ENCODE measurements at places on chromosomes 2 and 18. TPM values are rescaled to one million over a fixed set of nuclear protein-coding genes. Genes with fewer than 3 reads are reported as not detected.

The CD207 gene
- 0.16 TPM for total RNA-seq

The C2orf66 gene
- total RNA-seq, result not detected

The VWA3B gene
- total RNA-seq, result 0.24 TPM

The TPGS2 gene
- total RNA-seq, result 25.3 TPM

The CLEC4F gene
- total RNA-seq, result not detected

The FBLN7 gene
- 1.4 TPM for total RNA-seq

The COL4A4 gene
- total RNA-seq, result 2.4 TPM

The LYPD6B gene
- total RNA-seq, result not detected

The CEBPZOS gene
- 10.9 TPM for total RNA-seq

The FIGLA gene
- total RNA-seq, result not detected

The LRRTM1 gene
- total RNA-seq, result not detected

The AGXT gene
- total RNA-seq, result 1,142 TPM

- H3K4me3 ChIP-seq, result no peak overlapping the region
- no peaks in the 10 kb centered on the region for H3K4me1 ChIP-seq
- H3K36me3 ChIP-seq, result no peaks in the 10 kb centered on the region
Observed at GRCh38 chr2:38533180-38533579, 69.5 kb downstream of the HNRNPLL start.

GRCh38 chr2:142310530-142310929, 179.7 kb upstream of the LRP1B start:
- H3K4me1 ChIP-seq, result no peaks in the 10 kb centered on the region
- no peaks in the 10 kb centered on the region for H3K27me3 ChIP-seq
- H3K4me3 ChIP-seq, result no peak overlapping the region
- no peaks in the 10 kb centered on the region for H3K36me3 ChIP-seq
- H3K27ac ChIP-seq, result no peak overlapping the region
- DNase-seq, result no peak

- no peak overlapping the region for H3K4me3 ChIP-seq
- H3K27me3 ChIP-seq, result no peaks in the 10 kb centered on the region
Observed at GRCh38 chr2:42545841-42546390, 22.5 kb upstream of the MTA3 start.

DNA sequence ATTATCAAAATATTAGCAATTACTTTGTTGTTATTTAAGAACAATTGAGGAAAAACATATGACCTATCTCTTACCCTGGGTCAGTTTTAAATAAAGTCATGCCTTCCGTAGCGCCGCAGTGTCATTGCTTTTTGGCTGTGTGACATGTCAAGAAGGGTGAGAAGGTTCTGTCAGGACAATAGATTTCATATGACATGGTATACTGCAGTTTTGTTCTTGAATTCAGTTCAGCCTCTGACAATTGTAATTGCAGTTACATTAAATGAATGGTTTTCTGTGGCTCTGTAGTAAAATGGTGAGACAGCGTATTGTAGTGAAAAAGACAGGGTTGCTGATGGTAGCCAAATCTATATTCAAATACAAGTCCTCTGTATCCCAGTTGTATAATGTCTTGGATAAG, 307.2 kb downstream of the CDH2 start:
- no peak overlapping the region for H3K27ac ChIP-seq
- H3K4me3 ChIP-seq, result no peak overlapping the region
- H3K27me3 ChIP-seq, result no peaks in the 10 kb centered on the region
- no peaks in the 10 kb centered on the region for H3K36me3 ChIP-seq

DNA sequence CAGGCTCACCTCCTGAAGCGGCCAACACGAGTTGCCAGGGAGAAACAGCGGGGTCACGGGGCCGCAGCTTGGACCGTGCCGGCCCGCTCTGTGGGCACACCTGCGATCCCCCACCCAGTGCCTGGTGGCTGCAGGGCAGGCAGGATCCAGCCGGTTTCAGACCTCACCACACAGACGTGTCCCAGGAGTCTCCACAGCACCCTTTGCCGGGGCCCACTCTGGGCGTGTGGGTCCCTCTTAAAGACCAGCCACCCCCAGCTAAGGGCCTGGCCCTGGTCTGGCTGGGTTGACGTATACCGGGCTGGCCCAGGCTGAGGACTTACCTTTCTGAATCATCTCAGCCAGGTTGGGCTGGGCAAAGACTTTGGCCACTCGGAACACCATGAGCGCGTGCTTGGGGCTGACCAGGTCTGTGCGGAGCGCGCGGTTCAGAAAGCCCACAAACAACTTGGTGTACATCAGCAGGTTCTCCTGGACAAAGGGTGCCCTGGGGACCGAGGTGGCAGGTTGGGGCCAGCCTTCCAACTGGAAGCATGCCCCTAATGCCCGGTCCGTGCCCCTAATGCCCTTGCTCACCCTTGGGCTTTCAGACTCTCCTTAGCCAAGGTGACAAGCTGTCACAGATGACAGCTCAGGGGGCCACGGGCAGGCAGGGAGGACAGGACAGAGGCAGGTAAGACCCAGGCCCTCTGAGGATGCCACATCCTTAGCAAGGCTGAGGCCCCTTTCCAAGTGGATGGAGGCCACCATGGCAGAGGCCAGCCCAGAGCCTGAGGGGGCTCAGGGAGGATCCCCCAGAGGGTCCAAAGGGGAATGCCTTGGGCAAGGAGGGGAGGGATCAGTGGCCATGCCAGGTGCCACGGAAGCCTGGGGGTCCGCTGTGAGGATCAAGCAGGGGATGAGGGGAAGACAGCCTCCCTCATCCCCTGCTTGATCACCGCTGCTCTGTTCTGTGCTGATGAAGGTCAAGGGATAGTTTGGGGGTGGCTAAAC, 10.2 kb upstream of the CCDC74B start:
- no peaks in the 10 kb centered on the region for H3K36me3 ChIP-seq
- no peaks in the 10 kb centered on the region for H3K4me1 ChIP-seq
- H3K27ac ChIP-seq, result no peak overlapping the region

GRCh38 chr2:96142217-96143113, 2.8 kb downstream of the DUSP2 start:
- peak; percentile 47 for DNase-seq
- no peak overlapping the region for H3K4me3 ChIP-seq
- no peaks in the 10 kb centered on the region for H3K27me3 ChIP-seq

GRCh38 chr18:24923138-24923537, 428.8 kb downstream of the ZNF521 start:
- no peak overlapping the region for H3K27ac ChIP-seq
- H3K36me3 ChIP-seq, result no peaks in the 10 kb centered on the region
- H3K4me3 ChIP-seq, result no peak overlapping the region
- no peaks in the 10 kb centered on the region for H3K4me1 ChIP-seq
- no peak for DNase-seq

GRCh38 chr2:11750917-11751316, 4.5 kb downstream of the LPIN1 start:
- H3K27me3 ChIP-seq, result no peaks in the 10 kb centered on the region
- no peaks in the 10 kb centered on the region for H3K36me3 ChIP-seq
- no peak overlapping the region for H3K27ac ChIP-seq
- H3K4me3 ChIP-seq, result no peak overlapping the region
- DNase-seq, result no peak
- peaks cover 28% of the 10 kb centered on the region for H3K4me1 ChIP-seq

DNA sequence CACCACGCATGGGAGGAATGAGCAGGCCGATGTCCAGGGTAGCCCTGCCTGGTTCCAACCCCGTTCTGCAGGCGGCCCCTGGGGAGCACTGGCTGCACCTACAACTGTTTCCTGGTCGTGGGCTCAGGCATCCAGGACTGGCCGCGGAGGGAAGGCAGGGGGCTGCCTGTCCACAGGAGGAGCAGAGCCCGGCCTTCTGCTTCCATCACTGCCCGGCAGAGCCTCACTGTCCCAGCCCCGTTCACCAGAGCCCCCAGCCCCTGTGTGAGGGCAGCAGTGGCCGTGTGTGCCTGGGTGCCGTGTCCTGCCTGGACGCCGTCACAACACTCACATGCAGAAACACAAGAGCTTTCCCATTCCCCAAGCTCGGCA, 56.2 kb downstream of the KCNG2 start:
- peak; percentile 35 for DNase-seq
- H3K36me3 ChIP-seq, result no peaks in the 10 kb centered on the region
- H3K4me1 ChIP-seq, result no peaks in the 10 kb centered on the region
- H3K4me3 ChIP-seq, result no peak overlapping the region
- H3K27me3 ChIP-seq, result no peaks in the 10 kb centered on the region
- H3K27ac ChIP-seq, result no peak overlapping the region

- H3K4me1 ChIP-seq, result no peaks in the 10 kb centered on the region
- H3K4me3 ChIP-seq, result no peak overlapping the region
- H3K36me3 ChIP-seq, result no peaks in the 10 kb centered on the region
- DNase-seq, result no peak
Observed at GRCh38 chr2:83470928-83471327, 988.2 kb downstream of the SUCLG1 start.

DNA sequence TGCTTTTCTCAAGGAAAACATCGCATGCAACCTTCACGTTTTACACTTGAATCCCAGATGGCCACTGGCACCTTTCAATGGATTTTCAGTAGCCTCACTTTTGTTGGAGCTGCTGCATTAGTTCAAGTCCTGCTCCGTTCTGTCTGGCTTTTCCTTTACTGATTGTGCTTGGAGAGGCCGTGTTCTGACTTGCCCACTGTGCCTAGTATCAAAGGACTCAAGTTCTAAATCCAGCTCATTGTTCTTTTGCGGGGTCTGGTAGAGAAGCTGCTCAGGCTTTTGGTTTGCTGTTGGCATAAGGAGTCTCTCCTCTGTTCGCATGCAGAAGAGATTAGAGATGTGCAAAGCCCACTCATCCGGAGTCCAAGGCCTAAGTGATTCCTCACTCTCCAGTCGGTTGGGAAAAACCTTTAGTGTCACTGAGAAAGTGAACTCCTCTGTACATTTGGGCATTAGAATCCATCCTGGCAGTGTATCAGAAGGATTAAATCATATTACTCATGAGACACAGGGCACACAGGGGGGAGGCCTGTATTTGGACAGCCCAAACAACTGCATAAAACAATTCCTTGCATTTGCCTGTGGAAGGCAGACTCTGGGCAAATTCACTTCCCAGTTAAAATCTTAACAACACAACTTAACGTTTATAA, 69.7 kb downstream of the NCK2 start:
- no peak for DNase-seq
- H3K4me1 ChIP-seq, result no peaks in the 10 kb centered on the region
- no peaks in the 10 kb centered on the region for H3K27me3 ChIP-seq
- no peak overlapping the region for H3K27ac ChIP-seq
- no peak overlapping the region for H3K4me3 ChIP-seq

- H3K27ac ChIP-seq, result peak overlapping the region; percentile 69
- H3K4me3 ChIP-seq, result no peak overlapping the region
- H3K27me3 ChIP-seq, result no peaks in the 10 kb centered on the region
- DNase-seq, result peak; percentile 66
Observed at GRCh38 chr2:41963661-41964525, 83.9 kb upstream of the PKDCC start.

- H3K4me3 ChIP-seq, result no peak overlapping the region
- no peaks in the 10 kb centered on the region for H3K4me1 ChIP-seq
- no peak overlapping the region for H3K27ac ChIP-seq
- DNase-seq, result no peak
- no peaks in the 10 kb centered on the region for H3K36me3 ChIP-seq
Observed at GRCh38 chr2:12227941-12228608, 481.6 kb downstream of the LPIN1 start.

DNA sequence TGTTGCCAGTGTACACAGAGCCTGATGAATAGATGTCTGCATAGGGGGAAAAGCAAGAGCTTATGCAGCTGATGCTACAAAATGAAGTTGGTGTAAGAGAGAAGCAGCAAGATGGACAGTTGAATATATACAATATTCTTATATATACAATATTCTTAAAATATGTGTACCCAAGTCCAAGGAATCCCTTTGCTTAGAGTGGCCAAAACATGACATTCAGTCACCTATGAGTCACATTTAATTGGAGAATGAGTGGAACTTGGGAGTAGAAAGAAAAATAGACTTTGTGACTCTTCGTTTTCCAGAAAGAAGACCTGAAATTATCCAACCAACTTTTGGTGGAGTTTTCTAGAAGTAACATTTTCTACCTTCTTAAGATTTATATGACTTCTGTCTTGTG, 81.8 kb downstream of the SCN9A start:
- no peaks in the 10 kb centered on the region for H3K27me3 ChIP-seq
- no peak for DNase-seq
- H3K27ac ChIP-seq, result no peak overlapping the region
- no peaks in the 10 kb centered on the region for H3K36me3 ChIP-seq

DNA sequence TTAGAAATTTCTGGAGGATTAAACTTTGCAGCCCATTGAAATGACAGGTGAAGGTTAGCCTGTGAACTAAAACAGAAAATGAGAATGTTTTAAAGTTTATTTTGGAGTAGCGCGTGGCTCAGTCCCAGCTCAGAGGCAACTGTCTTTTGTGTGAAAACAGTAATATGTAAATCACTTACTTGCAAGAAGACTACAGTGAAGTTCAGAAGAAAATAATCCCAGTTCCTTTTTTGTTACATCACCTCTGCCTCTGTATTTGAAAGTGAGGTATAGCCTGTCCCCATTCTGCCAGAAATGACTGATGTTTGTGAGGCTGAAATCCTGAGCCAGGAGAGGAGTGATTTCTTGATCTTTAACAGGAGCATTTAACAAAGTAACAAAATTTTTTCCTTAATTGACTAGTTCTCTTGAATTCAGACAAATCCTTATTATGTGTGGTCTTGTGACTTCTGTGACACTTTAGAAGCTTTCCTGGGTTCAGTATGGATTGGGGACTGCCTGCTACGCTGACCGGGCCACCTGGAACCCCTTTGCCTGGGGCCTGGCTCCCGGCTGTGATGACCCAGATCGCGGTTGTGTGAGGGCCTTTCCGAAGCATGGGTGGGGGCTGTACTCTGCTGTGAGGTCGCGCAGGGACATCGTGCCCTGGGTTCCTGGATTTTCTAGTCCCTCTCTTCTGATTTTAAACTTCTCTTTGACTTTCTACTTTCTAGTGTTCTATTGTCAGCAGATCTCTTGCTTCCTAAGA, 24.3 kb downstream of the TRAPPC12 start:
- no peak overlapping the region for H3K27ac ChIP-seq
- peaks cover 9% of the 10 kb centered on the region for H3K4me1 ChIP-seq
- H3K4me3 ChIP-seq, result no peak overlapping the region
- H3K27me3 ChIP-seq, result no peaks in the 10 kb centered on the region
- no peak for DNase-seq

DNA sequence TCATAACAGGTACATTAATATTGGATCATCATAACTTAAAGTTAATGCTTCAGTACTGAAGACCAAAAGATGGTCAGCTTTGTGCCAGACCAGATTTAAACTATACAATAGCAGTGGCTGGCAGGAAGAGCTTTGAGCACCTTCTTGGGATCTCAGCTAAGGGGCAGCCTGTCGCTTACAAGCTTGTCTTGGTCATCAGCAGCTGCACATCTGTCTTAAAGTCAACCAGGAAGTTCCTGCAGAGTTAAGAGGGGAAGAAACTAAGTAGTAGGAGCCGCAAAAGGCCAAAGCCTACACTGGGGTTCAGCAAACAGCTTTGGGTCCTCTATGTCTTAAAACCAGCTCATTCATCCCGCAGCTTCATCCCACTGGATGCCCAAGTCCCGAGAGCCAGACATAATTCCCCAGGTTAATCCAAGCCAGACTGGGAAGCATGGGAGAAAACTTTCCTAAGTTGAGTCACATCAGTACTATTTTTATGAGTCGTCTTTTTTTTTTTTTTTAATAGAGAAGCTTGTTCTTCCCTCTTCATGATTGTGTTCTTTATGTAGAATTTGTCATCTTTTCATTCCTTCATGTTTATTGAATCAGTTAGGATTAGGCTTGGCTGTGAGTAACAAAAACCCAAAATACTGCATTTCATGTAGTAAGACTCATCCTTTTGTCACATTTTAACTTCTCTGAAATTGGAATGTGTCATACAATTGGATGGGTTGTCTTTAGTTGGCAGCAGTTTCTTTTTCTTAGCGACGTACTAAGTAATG, 59.3 kb downstream of the SERTAD2 start:
- H3K4me1 ChIP-seq, result no peaks in the 10 kb centered on the region
- no peaks in the 10 kb centered on the region for H3K27me3 ChIP-seq
- peaks cover 11% of the 10 kb centered on the region for H3K36me3 ChIP-seq
- H3K4me3 ChIP-seq, result no peak overlapping the region
- H3K27ac ChIP-seq, result no peak overlapping the region

- no peaks in the 10 kb centered on the region for H3K36me3 ChIP-seq
- H3K4me1 ChIP-seq, result peaks cover 21% of the 10 kb centered on the region
- DNase-seq, result peak; percentile 86
- no peak overlapping the region for H3K4me3 ChIP-seq
- H3K27ac ChIP-seq, result peak overlapping the region; percentile 64
Observed at GRCh38 chr2:173159791-173160463, 84.3 kb downstream of the MAP3K20 start.

All from right lobe of liver (tissue), 6 donors.